ENCODE measurements at places on chromosomes 7 and 10.

DNA sequence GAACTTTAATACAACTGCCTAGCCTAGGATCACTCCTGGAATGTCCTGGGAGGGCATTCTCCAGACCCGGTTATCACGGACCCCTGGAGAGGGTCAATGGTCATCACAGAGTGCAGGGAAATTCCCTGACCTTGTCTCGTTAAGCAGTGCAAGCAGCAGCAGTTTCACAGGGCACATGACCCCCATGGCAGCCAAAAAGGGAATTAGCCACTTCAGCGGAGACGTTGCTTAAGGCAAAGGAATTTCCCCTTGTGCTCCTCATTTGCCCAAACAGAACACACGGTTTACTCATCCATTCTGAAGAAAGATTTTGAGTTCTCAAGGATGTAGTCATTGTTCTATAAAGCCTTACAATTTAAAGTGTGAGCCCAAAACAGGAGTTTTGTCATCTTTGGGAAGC, 260.3 kb downstream of the SNX13 start:
- peak; percentile 62 for DNase-seq

DNA sequence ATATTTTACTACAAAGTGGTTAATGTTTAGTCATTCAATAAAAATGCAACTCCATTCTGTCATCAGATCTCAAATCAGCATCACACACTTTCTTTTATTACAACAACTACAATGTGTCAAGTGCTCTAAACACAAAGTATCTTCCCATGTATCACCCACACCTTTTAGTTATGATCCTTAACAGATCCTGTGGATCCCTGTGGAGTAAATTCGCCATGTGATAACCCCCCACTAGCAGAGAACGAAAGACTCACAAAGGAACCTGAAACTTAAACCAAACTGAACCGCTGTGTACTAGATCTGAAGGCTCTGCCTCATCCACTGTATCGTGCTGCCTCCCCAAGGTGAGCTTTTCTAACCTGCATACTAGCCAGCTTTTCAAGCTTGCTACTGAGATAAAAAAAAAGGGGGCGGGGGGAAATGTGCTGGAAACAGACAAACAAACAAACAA, 1.7 kb downstream of the DPY19L1 start:
- DNase-seq, result peak; percentile 64

GRCh38 chr10:118610577-118610976, 15.1 kb upstream of the PRLHR start:
- no peak for DNase-seq

- DNase-seq, result no peak
These were observed 78.7 kb downstream of the PTPRN2 start for GRCh38 chr7:158508802-158509385.

GRCh38 chr10:100570506-100570905, 34.8 kb downstream of the HIF1AN start:
- no peak for DNase-seq

GRCh38 chr10:130924138-130924819, 387.2 kb downstream of the TCERG1L start:
- DNase-seq, result peak; percentile 81

DNA sequence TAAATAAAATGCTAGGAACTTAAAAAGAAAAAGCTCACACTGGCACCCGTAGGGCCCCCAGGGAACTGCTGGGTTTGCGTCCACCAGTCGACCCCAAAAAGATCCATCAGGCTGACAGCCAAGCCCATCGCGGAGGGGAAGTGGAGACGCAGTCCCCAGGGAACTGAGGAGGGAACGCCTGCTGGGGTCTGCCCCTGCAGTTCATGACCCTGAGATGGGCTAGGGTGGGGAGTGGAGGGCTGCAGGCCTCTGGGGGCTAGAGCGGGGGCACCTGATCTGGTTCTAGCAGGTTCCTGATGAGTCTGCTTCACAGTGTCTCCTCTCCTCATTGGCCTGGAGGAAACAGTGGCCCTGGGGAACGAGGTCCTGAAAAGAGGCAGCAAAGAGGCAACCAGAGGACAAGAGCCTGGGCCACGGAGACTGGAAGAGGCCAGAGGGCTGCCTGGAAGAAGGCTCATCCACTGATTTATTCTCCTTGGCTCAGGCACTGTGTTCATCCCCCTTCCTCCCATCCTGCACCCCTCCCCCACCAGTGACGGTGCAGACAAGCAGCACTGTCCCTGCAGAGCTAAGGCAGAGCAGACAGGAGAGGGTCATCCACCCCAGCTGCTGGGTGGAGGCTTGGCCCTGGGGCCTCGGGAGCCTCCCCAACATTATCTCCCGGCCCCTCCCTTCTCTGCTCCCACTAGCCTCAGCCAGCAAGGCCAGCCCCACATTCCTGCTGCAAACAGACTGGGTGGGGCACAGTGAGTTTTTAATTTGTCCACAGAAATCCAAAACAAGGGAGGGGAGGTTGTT, 24.7 kb upstream of the HSPA12A start:
- DNase-seq, result peak; percentile 42

GRCh38 chr7:4144172-4144701, 537.9 kb upstream of the FOXK1 start:
- peak; percentile 27 for DNase-seq

DNA sequence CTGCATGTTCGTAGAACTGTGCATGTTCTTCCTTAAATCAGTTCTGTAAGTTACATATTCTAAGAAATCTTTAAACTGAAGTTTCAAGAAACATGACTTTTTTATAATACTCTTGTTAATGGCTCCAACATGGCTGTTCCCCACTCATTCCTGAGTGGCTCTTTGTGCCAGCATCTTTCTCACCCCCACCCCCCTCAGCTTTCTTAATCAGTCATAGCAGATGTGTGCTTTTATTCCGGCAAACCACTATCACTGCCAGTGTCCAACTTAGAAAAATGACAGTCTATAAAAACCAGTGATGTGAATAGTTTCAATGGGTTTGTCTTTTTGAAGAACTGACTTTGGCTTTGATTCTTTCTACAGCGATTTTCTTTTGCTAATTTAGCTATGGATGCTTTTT, 37.6 kb downstream of the PITRM1 start:
- no peak for DNase-seq

DNA sequence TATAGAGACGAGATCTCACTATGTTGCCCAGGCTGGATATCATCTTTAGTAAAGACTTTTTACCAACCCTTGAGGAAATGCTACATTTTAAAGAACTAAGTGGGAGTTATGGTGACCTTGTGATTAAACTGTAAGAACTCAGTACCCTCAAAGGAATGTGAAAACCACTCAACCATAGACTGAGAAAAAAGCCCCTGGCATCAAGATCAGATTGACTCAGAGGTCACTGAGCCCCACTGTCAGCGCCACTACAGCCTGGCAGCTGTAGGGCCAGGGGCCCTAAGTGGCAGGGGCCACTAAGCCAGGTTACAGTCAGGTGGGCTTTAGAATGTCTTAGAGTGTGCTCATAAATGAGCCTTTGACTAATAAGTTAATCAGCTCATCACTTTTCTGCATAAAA, 55.9 kb downstream of the APBB1IP start:
- DNase-seq, result no peak

GRCh38 chr7:132402096-132402495, 174.2 kb downstream of the PLXNA4 start:
- DNase-seq, result no peak

GRCh38 chr10:108392286-108392685, 1227.8 kb upstream of the SORCS1 start:
- no peak for DNase-seq

- DNase-seq, result no peak
These were observed 97.7 kb downstream of the TAF3 start for GRCh38 chr10:7915923-7916536.

DNA sequence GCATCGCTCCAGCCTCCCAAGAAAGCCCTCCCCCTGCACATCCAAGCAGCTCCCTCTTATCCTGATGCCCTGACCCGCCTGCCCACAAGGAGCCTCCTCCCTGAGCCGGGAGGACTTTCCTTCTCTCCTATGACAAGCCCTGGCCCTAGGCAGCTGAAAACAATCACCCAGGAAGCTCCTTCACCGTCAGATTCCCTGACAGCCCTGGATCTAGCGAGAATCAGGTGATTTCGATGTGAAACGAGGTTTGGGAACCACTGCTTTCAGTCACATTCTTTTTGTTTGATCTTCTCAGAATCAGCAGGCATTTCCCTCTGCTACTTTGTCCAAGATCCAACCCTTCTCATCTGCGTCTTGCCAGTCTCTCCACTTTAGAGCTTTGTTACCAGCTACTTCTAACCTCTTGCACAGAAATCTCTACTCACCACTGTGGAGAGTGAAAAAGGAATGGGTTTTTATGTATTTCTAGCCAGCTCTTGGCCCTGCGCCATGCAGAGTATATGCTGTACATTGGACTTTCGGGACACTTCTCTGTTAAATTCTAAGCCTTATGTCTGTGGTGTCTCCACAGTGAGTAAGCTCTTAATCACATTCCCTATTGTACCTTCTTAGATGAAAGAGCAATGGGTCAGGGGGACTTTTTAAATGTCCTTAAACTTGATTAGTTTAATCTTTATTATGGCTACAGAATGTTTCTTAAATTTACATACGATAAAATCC, 253.2 kb upstream of the C7orf33 start:
- peak; percentile 64 for DNase-seq

DNA sequence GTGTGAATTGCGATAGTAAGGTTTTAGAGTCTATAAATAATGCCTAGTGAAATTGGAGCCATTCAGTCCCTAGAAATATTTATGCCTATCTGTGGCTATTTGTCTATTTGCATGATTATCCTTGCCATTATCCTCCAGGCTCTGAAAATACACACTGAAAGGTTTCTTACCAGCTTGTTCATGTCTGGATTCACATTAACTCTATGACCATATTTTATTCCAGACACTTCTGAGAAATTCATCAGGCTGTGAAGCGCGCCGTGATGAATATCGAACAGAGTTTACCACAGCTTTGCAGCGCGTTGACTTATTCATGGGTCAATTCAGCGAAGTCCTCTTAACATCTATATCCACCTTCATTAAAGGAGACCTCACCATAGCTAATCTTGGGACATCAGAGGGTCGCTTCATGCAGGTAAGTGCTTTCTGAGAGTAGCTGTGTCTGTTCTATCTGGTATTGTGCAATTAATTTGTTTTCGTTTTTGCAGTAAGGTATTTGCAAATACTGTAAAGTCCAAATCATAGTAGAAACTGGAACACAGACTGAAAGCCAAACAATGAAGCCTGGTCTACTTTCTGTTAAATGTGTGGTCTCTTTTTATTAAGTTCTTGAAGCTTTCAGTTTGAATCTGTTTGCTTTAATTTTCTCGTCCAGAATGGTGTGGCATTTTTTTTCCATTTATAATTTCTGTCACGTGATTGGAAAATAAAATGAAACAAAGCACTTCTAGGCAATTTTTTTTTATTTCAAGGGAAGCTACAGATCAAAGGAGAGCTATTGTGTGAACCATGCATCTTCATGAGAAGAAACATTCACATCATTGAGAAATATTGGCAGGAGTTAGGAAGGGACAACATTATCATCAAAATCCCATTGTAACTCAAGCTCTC, 59.7 kb downstream of the MET start:
- DNase-seq, result no peak

GRCh38 chr10:92268748-92269147, 22.1 kb downstream of the CPEB3 start:
- no peak for DNase-seq

GRCh38 chr10:81019029-81019890, 481.6 kb downstream of the SH2D4B start:
- DNase-seq, result peak; percentile 48

- DNase-seq, result peak; percentile 18
These were observed 74.5 kb downstream of the LANCL2 start for GRCh38 chr7:55439627-55440026.

- no peak for DNase-seq
These were observed 939.6 kb downstream of the NRG3 start for GRCh38 chr10:82814635-82815034.

GRCh38 chr7:32893207-32893524, 1.6 kb upstream of the KBTBD2 start:
- DNase-seq, result no peak

Data from ELF-1 (cell line).